ENCODE measurements at places on chromosomes 7 and 10.

DNA sequence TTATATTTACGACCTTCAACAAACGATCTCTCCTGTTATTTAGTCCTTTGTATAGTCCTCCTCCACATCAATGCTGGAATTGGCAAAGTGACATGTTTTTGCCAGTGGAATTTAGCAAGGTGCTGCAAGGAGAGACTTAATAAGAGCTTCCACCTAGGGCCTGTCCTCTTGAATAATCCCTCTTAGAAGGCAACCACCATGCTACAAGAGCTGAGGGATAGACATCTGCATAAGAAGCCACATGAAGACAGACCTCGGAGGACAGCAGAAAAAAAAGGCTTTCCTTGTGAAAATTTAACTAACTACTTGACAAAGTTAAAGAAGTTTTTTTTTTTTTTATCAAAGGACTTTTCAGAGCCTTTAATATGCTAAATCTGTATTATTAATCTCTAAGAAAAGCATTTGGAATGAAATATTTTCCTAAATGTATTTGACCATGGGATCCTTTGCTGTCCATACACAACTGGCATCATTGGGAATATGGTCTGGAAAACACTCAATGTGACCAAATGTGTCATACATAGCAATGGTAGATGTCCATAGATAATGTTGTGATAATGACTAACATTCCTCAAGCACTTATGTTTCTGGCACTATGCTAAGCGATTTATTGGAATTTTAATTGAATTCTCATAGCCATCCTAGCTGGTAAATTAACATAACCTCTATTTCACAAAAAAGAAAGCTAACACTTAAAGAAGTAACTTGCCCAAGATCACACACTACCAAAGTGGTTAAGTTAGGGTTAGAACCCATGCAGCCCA, 13.2 kb downstream of the HYCC1 start:
- no peak for DNase-seq

GRCh38 chr7:90791596-90791995, 195.5 kb downstream of the CDK14 start:
- no peak for DNase-seq

DNA sequence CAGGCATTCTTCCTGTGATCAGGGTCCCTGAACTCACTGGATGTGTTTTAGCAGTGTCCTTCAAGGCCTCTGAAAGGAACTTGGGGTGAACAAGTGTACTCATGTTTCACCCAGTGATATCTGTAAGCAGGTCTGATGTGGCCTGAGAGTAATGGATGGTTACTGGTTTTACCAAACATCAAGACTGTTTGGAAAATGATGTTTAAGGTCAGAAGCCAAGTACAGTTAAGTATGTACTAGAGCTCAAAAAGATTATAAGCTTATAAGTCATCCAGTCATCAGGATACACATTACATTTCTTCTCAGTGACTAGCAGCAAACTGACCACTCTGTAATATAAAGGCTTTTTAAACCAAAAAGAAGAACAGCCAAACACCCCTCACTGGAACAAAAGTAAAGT, 79.8 kb upstream of the PTN start:
- no peak for DNase-seq

GRCh38 chr10:121155742-121156474, 304.7 kb downstream of the WDR11 start:
- no peak for DNase-seq
